ENCODE measurements at places on chromosomes 12 and 14.

- no peak for DNase-seq
These were observed 47.1 kb upstream of the OVCH1 start for GRCh38 chr12:29544428-29545101.

GRCh38 chr14:71651228-71651627 is 281.0 kb upstream of the RGS6 start:
- DNase-seq: no peak

DNA sequence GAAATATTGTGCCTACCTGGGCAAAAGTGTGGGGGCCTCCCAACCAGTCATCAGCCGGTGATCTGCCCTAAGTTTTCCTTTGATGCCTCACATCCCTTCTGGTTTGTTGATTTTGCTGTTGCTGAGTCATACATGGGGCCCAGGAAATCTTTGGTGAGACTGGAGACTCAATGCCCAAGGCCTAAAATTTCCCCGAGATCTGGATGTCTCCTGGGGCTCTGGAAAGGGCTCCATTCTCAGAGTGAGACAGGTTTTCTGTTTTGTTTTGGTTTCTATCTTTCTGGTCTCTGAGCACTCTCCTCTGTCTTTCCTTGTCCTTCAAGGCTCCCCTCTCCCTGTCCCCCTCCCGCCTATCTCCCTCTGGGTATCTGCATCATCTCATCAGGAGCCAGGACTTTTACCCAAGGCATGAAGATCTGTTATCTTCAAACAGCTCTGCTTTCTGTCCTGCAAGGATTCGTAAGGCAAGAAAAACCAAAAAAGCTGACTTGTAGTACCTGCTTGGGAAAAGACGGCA is 152.8 kb upstream of the MAX start:
- DNase-seq: no peak

- no peak for DNase-seq
These were observed 502 bp downstream of the ITGA5 start for GRCh38 chr12:54418441-54419087.

DNA sequence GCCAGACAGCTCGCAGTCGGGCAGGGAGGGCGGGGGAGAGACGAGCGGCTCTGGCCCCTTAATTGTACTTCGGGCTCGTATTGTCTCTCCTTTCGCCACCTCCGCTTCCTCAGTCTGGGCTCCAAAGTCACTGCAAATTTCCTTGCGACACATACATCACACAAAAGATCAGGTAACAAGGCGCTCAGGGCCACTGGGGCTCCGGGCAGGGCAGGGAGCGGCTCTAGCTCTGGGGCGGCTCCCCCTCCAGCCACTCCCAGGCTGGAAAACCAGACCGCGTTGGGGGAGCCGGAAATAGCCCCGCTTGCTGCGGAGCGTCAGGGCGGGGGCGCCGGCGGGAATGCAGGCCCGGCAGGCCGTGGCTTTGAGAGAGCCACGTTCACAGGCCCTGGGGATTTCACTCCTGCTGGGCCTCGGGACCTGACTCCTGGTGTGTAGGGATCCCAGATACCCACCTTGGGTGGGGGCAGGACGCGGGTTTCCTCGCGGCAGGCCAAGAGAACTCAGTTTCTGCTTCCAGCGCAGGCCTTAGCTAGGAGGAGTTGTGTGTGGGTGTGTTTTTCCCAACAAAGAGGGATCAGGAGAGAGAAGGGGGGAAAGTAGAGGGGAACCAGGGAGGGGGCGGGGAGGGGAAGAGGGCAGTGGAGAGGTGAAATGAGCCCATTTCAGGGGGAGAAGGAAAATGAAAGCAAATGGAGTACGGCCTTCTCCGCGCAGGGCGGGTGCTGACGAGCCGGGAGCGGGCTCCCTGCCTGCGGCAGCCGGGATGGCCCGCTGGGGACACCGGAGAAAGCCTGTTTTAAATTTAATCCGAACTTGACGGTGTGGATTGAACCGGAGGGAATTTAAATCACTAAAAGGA is 4.4 kb upstream of the HOXC9 start:
- peak; percentile 12 for DNase-seq

- DNase-seq: no peak
These were observed 135.6 kb downstream of the RFLNA start for GRCh38 chr12:124430491-124430890.
